ENCODE measurements at places on chromosomes 2 and 18.
A peak's percentile ranks its signal among the peaks of the same experiment; 100 is the strongest.

- DNase-seq = no peak
These were observed 77.5 kb downstream of the OSBPL6 start for GRCh38 chr2:178271629-178272333.

- DNase-seq = no peak
These were observed 127.6 kb downstream of the TDRD15 start for GRCh38 chr2:21251216-21251980.

DNA sequence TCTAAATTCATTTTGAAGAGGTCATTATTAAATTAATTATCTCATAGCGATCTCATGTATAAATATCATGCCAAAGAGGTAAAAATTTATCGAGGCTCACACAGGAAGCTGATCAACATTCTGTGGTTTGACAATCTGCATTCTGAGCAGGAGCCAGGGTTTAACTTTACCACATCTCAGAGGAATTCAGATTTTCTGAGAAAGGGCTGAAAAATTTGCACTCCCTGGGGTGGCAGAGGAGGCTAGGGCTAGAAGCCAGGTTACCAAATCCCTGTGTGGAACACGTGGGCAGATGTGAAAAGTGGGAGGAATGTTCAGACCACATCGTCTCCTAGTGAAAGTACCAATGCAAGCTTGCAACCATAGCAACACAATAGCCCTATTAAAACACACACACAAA is 63.5 kb upstream of the CTLA4 start:
- peak; percentile 72 for DNase-seq

- DNase-seq = no peak
These were observed 201.0 kb downstream of the NDUFA10 start for GRCh38 chr2:239824046-239824694.

- DNase-seq = no peak
These were observed 25.4 kb downstream of the CHRNA1 start for GRCh38 chr2:174738841-174739240.

GRCh38 chr2:236684504-236685256 is 115.1 kb downstream of the ACKR3 start:
- no peak for DNase-seq

- DNase-seq = no peak
These were observed 2.4 kb downstream of the PRELID3A start for GRCh38 chr18:12410081-12410481.

DNA sequence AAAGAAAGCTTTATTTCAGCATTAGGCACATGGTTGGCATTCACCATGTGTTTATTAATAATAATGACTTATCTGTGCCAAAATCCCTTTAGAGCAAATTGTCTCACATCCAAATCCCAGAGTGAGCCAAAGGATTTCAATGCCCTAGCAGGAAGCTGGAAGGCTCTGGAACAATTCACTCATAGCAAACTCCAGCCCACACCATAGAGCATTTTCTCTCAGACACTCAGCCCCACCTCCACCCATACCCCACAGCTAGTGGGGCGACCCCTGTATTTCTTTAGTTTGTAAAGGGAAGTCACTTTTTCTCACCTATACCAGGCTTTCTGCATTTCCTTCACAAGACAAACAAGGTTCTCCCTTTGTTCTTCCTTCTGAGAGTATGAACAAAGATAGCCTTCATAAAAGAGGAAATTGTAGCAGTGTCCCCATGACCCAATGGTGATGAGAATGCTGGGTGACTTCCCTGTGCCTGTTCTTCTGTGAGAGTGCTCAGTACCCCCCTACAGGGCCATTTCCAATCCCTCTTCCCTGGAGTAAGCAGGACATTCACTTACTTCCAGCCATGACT is 100.1 kb upstream of the APCDD1 start:
- no peak for DNase-seq

DNA sequence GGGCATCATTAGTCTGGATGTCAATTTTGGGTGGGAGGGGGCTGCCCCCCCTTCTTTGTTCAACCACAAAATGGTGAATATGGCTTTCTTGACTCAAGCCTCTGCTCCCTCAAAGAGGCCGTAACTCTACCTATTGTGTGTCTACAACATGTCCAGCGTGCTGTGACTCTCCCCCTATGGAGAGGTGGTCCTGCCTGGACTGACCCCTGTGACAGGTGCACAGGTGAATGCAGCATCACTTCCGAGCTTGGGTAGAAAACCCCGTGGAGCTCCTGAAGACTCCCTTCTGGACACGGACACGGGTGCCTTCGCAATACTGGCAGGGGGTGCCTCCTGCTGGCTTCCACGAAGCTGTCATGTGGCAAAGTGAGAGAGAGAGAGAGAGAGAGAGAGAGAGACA is 397.8 kb downstream of the GALR1 start:
- DNase-seq = no peak

DNA sequence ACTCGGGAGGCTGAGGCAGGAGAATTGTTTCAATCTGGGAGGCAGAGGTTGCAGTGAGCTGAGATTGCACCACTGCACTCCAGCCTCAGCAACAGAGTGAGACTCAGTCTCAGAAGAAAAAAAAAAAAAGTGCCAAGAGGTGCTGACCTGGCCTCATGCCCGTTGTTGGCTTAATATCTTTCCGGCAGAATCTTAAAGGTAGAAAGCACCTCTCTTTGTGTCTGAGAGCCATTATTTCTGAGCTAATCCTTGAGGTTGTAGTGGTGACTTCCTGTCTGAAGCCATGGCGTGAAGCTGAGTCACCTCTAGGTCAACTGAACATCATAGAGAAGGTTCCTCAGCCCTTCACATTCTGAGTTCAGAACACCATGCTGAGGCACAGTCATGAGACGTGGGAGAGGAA is 60.4 kb downstream of the WDSUB1 start:
- DNase-seq = peak; percentile 18

- no peak for DNase-seq
These were observed 40.9 kb downstream of the NRP2 start for GRCh38 chr2:205723179-205723578.

DNA sequence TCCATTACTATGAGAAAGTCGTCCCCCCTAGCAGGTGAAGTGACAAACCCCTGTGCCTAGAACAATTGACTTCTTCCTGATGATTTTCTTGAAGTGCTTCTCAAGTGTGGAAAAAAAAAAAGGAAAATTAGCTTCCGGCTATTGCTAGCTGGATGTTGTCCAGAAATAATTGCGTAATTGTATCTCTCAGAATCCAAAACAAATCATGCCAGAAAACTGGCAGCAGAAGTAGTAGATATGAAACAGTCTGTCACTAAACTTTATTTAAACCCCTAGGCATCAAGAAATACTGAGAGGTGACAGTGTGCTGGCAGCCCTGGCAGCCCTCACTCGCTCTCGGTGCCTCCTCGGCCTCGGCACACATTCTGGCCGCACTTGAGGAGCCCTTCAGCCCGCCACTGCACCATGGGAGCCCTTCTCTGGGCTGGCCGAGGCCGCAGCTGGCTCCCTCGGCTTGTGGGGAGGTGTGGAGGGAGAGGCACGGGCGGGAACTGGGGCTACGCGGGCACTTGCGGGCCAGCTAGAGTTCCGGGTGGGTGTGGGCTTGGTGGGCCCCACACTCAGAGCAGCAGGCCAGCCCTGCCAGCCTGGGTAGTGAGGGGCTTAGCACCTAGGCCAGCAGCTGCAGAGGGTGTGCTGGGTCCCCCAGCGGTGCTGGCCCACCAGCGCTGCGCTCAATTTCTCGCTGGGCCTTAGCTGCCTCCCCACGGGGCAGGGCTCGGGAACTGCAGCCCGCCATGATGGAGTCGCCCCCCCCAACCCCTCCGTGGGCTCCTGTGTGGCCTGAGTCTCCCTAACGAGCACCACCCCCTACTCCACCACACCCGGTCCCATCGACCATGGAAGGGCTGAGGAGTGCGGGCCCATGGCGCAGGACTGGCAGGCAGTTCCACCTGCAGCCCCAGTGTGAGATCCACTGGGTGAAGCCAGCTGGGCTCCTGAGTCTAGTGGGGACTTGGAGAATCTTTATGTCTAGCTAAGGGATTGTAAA is 80.5 kb upstream of the ABCA12 start:
- no peak for DNase-seq

Data from stimulated activated CD4-positive, alpha-beta T cell treated with anti-CD3 and anti-CD28 coated beads, Interleukin-15, amount 100 ng/mL, for 24 hours (primary cell).